ENCODE measurements at places on chromosomes 3 and 15.

DNA sequence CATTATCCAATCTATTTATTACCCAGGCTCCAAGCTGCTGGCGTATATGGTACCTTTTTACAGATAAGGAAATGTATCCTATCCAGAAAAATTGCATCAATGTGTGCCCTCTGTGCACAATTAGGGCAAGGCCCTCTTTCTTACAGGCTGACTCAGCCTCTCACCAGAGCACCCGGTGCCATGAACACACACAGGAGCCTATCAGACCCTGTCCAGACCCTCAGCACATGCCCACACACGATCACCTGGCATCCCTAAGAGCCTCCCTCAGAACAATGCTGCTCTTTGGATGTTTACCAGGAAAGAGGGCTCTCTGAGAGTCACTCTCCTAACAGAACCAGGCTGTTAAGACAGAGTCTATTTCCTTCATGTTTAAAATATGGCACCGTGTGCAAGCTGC is 460.0 kb upstream of the TBL1XR1 start:
- DNase-seq: no peak

DNA sequence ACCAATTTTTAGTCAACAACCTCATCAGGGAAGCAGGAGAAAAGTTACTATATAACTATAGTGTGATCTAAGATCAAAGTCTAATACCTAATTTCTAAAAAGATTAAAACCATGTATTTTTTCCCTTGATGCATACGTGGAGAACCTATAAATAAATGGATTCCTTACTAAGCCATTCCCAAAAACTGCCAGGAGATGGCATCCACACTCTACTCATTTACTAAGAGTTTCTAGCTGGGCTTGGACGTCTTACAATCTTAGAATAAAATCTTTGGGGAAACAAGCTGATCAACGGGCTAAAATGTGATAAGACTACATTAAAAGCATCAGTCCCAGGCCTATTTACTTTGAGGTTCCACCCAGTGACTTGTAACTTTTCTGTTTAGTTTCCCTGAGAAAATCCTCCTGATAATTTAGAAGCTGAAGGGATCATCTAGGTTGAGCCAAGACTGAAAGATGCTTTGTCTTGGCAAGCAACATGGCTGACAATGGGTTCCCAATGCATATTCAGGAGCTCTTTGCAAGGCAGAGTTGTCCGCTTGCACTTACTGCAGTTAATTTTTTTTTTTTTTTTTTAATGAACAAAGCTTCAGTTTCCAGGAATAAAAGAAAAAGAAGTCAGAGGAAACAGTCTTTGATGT is 85.5 kb upstream of the FGF12 start:
- DNase-seq: no peak

DNA sequence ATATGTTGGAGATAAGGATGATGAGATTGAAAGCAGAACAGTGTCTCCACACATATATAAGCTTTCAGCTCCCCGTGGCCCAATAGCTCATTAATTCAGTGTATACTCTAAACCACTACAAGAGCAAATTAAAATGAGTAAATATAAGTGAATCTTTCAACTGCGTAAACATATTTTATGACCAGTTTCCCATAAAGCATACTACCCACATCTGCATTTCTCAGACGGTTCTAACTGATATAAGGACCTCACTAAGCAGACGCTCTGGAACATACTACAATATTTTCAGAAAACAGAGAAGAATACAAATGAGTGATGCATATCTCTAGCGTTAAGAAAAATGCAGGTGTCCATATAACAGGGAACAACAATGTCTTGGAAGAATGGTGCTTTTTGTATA is 73.2 kb downstream of the INO80 start:
- no peak for DNase-seq

- DNase-seq: no peak
Measured at GRCh38 chr15:58178668-58179067, 40.5 kb downstream of the AQP9 start.

DNA sequence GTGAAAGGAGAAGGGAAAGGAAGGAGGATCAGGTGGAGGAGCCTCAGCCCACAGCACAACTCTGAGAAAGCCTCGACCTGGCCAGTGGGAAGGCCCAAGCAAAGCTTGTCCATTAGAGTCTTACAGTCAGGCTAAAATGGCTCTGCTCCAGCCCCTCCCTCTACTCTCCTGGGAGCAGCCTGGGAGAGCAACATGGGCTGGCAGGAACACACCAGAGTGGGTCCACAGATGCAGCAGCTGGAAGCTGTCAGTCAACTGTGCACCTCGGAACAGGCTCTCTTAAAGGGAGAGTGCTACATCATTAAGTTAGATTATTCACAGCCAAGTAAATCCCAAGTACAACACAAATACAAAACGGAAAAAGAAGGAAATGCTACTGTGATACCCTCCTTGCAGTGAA is 98.0 kb upstream of the LIMD1 start:
- no peak for DNase-seq

- DNase-seq: no peak
Measured at GRCh38 chr3:127565711-127566110, 24.8 kb downstream of the TPRA1 start.

- no peak for DNase-seq
Measured at GRCh38 chr15:68268405-68268804, 9.1 kb upstream of the FEM1B start.

GRCh38 chr3:79140708-79141107 is 627.1 kb downstream of the ROBO1 start:
- DNase-seq: no peak

DNA sequence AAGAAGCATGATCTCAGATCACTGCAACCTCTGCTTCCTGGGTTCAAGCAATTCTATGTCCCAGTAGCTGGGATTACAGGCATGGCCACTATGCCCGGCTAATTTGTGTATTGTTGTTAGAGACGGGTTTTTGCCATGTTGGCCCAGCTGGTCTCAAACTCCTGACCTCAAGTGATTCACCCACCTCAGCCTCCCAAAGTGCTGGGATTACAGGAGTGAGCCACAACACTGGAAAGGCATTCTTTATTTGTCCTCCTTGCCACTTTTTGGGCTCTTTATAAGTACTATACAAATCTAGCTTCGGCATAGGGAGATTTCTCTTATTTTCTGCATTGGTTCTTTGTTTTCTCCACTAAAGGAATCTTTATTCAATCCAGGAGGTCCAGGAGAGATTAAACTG is 18.6 kb downstream of the CMTM8 start:
- no peak for DNase-seq

- no peak for DNase-seq
Measured at GRCh38 chr3:47421741-47422649, 41.2 kb downstream of the PTPN23 start.

DNA sequence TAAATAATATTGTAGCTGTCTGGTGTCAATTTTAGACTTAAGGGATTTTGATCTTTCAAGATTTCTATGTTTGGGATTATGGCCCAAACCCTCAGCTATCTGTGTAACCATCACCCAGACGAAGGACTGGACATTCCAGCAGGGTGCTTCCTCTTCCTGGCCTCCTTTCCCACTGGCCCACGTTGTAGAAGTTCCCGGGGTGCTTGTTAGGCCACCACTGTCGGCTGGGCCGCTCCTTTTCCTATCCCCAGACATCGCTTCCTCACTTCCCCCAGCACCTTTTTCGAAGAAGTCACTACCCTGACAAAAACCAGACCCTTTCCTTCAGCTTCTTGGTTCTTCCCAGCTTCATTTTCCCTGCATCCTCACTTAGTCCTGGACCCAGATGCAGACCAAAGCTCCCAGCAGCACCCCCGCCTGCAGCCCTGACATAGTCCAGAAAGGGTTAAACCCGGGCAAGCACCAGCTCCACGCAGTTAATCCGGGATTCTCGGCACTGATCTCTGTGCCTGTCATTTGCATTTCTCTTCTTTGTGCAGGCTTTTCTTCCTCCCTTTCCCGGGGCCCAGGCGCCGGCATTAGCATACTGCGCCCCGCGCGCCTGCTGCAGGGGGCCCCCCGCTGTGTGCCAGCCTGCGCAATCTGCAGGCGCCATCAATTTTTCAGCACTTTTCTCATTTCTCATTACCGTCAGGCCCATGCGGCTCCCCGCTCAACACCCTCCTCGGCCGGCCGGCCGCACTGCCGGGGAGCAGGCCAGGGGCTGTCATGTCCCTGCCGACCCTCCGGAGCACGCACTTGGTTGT is 90.6 kb downstream of the ZNF621 start:
- DNase-seq: no peak

DNA sequence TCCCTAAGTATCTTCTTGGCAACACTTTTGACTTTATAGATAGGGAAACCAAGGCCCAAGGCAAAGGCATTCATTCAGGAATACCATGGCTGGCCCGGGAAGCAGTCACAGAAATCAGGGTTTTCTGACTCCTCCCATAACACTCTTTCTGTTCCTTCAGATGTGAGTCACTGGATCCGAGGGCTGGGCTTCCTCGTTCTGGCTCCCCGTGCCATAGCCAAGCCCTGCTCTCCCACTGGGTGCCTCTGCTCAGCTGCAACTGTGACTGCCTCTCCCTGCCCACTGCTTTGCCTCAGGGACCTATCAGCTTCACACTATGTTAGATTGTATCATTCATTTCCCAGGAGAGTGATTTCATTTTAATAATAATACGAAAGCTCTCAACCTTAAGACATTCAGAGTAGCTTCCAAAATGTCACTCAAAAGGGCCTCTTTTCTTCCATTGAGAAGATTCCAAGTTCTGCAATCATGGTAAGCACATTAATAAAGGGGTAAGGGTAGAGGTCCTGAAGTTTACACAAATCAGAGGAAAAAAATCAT is 50.2 kb downstream of the GABRB3 start:
- DNase-seq: no peak

DNA sequence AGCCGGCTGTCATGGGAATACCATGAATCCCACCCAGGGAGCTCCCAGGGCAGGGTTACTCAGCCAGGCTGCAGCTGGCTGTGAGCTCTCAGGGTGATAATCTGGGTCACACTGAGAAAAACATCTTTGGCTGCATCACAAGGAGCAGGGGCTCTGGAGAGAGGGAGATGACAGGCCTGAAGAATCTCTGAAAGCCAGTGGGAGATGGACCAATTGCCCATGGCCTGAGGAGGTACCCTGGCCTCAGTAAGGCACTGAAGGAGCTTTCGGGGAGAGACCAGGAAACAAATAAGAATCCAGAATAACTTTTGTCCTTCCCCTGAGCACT is 28.2 kb upstream of the GOLGA6C start:
- DNase-seq: no peak

GRCh38 chr15:90818251-90819210 is 49.9 kb upstream of the FURIN start:
- DNase-seq: no peak

DNA sequence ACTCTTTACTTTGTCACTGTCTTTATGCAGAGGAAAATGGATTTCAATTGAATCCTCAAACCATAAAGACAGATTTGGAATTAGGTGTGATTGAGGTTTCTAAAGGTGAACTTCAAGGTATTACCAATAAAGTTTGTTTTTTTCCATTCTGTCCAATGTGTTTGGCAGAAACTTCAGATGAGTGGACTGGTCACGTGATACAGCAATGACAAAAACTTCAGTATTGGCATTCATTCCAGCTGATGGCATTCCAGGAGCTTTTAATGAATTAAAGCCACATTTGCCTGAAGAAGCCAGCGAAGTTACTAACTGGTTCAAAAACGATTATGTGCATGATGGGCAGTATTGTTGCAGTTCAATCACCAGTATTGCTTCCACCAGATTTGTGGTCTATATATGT is 4.5 kb upstream of the MASP1 start:
- no peak for DNase-seq

GRCh38 chr15:51359981-51360380 is 18.5 kb downstream of the GLDN start:
- DNase-seq: no peak

- DNase-seq: no peak
Measured at GRCh38 chr3:64913515-64913914, 225.7 kb upstream of the ADAMTS9 start.

GRCh38 chr3:142818651-142819050 is 70.2 kb downstream of the PCOLCE2 start:
- DNase-seq: no peak

DNA sequence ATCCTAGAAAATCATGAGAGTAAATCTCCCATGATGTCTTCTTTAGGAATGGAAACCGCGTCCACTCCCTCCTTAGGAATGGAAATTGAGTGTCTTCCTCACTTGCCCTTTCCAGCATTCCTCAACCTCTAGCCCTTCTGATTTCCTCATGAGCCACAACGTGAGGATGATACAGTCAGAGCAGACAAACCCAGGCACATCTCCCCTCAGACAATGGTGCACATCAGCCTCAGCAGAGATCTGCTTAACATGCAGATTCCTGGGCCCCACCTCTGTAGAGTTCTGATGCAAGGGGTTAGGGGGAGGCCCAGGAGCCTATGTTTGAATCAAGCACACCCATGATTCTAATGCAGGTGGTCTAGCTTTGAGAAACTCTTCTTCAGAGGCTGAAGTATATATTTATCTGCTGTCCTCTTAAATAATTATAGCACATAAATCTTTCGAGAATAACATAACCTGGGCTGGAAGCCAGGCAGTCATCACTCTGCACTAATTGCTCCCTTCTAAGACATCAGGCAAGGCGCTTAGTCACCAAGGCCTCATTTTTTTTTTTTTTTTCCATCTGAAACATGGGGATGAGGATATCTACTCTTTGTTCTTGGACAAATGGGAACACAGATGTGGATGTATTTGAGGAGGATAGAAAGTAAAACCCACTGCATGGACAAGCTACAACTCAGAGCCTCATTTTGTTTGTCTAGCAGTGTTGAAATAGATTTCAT is 81.7 kb downstream of the PRICKLE2 start:
- no peak for DNase-seq

DNA sequence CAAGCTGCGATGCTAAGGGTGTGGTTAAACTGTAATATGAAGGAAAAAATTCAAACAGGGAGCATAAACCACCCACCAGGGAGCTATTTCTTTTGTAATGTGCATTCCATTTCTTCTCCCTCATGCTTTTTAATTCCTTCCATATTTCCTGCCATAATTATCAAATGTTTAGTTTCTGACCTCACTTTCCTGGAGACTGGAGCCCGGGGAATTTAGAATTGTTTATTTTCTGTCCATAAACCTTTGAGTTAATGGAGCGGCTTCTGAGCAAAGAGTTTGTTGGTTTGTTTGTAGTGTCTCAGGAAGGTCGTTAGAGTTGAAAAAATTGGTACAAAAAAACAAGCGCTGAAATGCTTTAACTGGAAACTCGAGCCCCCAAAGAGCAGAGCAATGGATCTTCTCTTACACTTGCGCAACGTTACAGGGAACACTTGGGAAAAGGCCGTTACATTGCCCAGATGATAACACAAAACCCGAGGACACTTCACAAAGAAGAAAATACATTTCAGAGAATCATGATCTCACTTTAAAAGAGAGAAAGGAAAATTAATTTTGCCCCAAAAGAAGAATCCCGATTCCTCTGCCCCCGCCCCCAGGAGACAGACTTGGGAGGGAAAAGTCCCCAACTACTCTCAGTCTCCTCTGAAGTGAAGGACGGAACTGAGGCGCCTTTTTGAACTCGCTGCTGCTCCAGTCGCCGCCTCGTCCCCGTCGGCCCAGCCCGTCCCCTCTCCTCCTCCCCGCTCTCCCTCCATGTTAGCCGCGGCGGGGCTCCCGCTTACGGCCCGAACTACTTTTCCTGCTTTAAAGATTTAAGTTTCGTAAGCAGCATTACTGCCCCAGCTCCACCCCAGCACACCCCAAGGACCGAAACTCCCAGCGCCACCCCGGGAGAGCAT is 842 bp downstream of the FSTL1 start:
- DNase-seq: peak; percentile 73

GRCh38 chr3:132535575-132536441 is 61.3 kb upstream of the ACKR4 start:
- DNase-seq: peak; percentile 77

- DNase-seq: no peak
Measured at GRCh38 chr3:150996731-150997130, 24.2 kb upstream of the CLRN1 start.

GRCh38 chr3:195571361-195571760 is 12.4 kb downstream of the APOD start:
- DNase-seq: no peak

- DNase-seq: no peak
Measured at GRCh38 chr3:123767009-123767372, 117.1 kb downstream of the MYLK start.
